ENCODE measurements at places on chromosomes 7 and 10.

DNA sequence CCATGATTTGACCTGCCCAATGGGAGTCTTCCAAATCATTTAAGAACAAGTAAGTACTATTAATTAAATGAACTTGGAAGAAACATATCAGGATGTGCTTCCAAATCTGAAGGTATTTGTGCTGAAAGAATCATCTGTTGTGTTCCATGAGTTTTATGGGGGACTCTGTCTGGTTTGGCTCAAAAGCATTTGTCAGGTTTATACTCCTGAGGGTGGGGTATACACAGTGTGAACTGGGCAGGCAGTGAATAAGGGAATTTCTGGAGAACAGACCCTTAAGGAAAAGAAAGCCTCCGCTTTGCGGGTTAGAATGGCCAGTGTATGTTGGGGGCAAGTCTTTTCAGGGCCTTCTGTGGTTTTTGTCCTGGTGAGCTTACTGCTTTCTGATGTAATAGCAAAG is 29.9 kb downstream of the TCF7L2 start:
- no peak for DNase-seq

DNA sequence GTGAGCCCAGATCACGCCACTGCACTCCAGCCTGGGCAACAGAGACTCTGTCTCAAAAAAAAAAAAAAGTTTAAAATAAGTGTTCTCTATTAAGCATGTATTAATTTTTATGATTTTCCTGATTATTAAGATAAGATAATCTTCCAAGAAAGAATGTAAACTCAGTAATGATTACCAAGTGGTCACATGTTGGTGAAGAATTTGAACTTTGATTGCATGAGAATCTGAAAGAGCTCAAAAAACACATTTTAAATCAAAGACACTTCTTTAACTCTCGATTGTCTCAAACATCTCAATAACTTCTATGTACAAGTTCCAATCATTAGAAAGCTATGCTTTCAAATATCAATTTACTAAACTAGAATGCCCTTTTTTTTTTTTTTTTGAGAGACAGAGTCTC is 33.8 kb downstream of the SNX8 start:
- no peak for DNase-seq

GRCh38 chr10:98339799-98340198 is 71.8 kb upstream of the LOXL4 start:
- DNase-seq, result no peak

GRCh38 chr10:15681076-15681475 is 38.6 kb downstream of the ITGA8 start:
- DNase-seq, result no peak

GRCh38 chr10:119246862-119247549 is 39.6 kb downstream of the GRK5 start:
- no peak for DNase-seq

Measured in nucleus accumbens (tissue), 56 donors.